ENCODE measurements at places on chromosomes 5 and 9. TPM values are rescaled to one million over a fixed set of nuclear protein-coding genes. Genes with fewer than 3 reads are reported as not detected.
A peak's percentile ranks its signal among the peaks of the same experiment; 100 is the strongest.

The ARSI gene
- total RNA-seq, result 17.5 TPM

The PCDH12 gene
- total RNA-seq, result 5.4 TPM

The FGD3 gene
- 6.3 TPM for total RNA-seq

DNA sequence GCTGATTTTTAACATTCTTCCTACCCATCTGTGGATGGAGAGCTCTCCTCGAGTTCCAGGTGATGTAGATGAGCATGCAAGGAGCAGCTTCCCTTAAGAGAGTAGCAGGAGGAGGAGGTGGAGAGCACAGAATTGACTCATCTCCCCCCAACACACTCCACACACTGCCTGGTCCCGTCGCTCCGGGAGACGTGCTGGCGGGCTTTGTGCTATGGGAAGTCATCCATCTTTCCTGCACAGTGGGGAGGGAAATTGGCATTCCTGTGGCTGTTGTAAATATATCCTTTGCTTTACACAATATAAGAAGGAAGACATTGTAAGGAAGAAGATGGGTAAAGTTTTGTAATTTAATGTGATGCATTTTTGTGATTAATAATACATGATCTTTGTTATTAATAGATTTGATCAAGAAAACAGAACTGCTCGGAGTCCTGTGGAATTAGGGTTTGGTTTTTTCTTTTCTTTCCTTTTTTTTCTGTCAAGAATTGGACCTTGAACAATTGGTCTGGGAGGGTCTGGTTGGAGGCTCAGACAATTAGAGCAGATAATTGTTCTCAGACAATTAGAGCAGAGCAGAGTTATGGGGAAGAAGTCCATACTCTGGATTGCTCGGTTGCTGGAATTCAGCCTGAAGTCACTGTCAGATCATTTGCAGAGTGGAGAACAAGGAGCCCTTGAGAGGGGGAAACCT lies 297.8 kb downstream of the GADD45G start:
- no peak for DNase-seq

GRCh38 chr5:154520861-154521453 lies 42.9 kb upstream of the HAND1 start:
- no peak for DNase-seq

GRCh38 chr5:129746876-129747275 lies 1.0 kb upstream of the MINAR2 start:
- DNase-seq, result no peak

The STPG3 gene
- not detected for total RNA-seq

- no peak for DNase-seq
Observed at GRCh38 chr5:454936-455335, 12.0 kb downstream of the EXOC3 start.

The ELAVL2 gene
- 35.8 TPM for total RNA-seq

- DNase-seq, result peak; percentile 95
Observed at GRCh38 chr9:69963803-69964202, 79.8 kb upstream of the MAMDC2 start.

GRCh38 chr5:112971276-112971675 lies 5.3 kb upstream of the DCP2 start:
- DNase-seq, result no peak

- no peak for DNase-seq
Observed at GRCh38 chr9:114960276-114960675, 29.9 kb upstream of the TNFSF8 start.

- no peak for DNase-seq
Observed at GRCh38 chr5:138051441-138052296, 18.8 kb upstream of the FAM13B start.

The SLC24A2 gene
- 6.8 TPM for total RNA-seq

GRCh38 chr9:131656356-131657036 lies 83.4 kb downstream of the RAPGEF1 start:
- no peak for DNase-seq

DNA sequence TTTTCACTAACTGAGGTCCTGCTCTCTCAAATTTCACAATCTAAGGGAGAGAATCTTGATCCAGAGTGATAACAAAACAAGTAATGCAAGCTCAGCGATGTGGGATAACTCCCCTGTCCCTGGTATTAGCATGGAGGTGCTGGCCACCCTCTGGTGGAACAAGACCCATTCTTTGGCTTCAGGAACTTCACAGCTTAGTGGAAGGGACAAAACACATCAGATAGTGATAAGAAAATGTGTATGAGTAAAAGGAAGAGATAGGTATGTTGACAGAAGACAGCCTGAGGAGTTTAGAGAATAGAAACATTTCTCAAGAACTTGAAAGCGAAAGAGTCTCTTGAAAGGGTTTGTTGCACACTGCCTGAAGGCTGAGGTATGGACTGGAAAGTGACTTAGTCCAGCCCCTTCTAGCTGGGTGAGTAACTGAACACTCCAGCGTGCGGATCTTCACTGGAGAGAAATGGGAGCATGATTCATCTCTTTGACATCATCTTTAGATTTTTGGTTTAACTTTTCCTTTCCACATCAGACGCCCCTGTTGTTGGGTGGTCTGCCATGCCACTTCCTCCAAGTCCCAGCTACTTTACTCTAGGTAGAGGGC lies 25.4 kb upstream of the ZSWIM6 start:
- no peak for DNase-seq

DNA sequence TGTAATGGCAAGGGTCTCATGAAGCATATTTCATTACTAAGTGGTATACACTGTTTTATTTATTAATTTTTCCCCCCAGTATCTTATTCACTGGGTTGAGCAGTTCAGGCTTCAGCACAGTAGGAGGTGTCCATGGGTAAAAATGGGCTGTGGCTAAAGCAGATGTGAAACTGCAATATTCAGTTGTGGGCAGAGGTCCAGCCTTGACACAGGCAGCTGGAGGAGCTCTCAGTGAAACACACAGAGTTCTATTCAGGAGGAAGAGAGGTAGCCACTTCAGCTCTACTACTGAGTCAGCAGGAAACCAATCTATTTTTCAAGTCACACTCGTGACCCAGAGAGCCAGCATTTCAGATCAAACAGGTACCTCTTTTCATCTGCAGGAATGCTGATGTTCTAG lies 418.3 kb downstream of the CDH10 start:
- DNase-seq, result no peak

GRCh38 chr5:158737536-158738027 lies 362.1 kb downstream of the EBF1 start:
- no peak for DNase-seq

- no peak for DNase-seq
Observed at GRCh38 chr9:120978987-120979386, 52.4 kb upstream of the TRAF1 start.

The MEF2C gene
- total RNA-seq, result 61.4 TPM

- DNase-seq, result no peak
Observed at GRCh38 chr5:145118127-145118526, 717.0 kb downstream of the PRELID2 start.

DNA sequence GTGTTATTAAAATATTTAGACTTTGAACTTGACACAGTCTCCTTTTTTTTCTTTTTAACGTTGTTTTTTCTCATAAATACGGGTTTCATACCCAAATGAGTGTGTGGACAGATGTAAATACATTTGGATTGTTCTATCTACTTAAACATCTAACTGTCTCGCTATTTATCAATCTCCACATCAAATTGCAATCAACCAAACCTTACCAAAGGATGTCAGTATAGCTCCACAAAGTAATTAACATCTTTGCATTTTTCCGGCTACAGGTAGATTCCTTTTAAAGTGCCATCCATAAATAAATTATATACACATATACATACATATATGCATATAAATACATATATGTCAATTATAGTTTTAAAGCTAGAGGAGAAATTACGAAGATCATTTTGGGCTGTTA lies 705 bp upstream of the CDH10 start:
- DNase-seq, result no peak

The PCDHGA6 gene
- 12.3 TPM for total RNA-seq
